ENCODE measurements at places on chromosomes 16 and 17. TPM values are rescaled to one million over a fixed set of nuclear protein-coding genes. Genes with fewer than 3 reads are reported as not detected.

- DNase-seq, result no peak
Observed at GRCh38 chr17:45688820-45689219, 95.3 kb upstream of the CRHR1 start.

The NPIPB4 gene
- 109 TPM for total RNA-seq

DNA sequence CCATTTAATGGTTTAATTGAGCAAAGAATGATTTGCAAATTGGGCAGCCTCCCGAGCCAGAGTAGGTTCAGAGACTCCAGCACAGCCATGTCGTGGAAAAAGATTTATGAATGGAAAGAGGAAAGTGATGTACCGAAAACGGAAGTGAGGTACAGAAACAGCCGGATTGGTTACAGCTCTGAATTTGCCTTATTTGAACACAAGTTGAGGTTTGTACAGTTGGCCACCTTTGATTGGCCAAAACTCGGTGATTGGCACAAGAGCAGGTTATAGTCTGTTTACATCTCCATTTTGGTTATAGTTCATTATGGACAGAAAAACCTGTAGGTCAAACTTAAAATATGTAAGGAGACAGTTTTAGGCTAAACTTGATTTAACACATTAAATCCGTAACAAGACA is 44.5 kb downstream of the TENT4B start:
- DNase-seq, result no peak

GRCh38 chr17:34387566-34387965 is 24.5 kb upstream of the CCL1 start:
- DNase-seq, result no peak

DNA sequence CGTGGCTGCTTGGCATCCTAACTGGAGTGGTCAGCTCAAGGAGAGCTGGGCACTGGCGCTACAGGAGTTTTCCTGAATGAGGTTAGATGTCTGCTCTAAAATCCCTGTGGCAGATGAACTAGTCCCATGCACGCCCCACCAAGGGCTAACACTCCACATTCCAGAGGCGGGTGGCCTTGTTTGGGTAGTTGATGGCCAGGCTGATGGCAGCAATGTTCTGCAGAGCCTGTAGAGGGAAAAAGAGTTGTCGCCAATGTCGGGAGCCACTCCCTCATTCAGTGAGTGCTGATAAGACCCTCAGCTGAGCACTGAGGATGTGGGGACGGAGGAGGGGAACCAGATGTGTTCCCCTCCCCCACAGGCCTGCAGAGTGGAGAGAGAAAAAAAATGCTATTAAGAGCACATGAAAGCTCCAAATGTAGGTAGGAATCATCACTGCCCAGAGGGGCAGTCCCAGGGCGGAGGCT is 42.5 kb upstream of the ATP2A3 start:
- DNase-seq, result no peak

DNA sequence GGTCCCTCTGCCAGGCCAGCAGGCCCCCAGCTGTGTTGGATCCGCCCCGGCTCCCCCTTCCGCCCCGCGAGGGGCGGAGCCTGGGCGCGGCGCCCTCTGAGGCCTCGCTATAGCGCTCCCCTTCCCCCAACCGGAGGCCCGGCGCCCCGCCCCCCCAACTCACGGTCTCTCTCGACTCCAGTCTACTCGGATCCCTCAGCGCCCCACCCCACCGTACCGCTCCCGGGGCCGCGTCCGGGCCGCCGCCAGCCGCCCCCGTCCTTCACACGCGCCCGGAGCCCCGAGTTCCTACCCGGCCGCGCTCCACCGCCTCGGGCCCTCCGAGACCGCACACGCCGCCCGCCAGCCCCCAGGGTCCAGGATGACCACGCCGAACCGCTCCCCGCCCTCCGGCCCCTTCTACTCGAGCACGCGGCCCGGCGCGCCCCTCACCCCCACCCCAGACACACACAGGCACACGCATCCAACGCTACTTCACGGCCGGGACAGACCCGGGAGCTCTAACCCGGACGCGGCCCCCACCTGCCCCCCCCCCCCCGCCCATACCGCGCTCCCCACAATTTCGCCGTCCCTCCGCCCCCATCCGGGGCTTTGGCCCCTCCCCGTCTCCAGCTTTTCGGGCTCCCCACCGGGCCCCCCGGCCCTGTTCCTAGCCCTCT is 1.4 kb downstream of the PHF23 start:
- DNase-seq, result peak; percentile 93

- DNase-seq, result no peak
Observed at GRCh38 chr16:4544473-4544872, 5.9 kb upstream of the CDIP1 start.

DNA sequence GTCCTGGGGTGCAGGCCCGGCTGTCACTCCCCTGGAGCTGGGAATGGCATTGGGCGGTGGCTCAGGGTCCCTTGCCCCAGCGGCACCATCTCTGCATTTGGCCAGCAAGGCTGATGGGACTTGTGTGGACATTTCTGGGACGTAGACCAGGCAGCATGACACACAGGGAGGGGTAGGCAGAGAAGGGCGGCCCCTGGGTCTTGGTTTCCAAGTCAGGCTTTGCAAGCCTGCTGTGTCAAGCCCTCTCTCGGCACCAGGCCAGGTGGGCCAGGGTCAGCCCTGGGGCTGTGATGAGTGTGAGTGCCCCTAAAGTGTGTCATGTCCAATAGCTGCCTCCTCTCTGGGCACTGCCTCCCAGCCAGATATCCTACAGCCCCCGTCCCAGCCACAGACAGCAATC is 335.2 kb downstream of the SEC14L1 start:
- DNase-seq, result no peak

DNA sequence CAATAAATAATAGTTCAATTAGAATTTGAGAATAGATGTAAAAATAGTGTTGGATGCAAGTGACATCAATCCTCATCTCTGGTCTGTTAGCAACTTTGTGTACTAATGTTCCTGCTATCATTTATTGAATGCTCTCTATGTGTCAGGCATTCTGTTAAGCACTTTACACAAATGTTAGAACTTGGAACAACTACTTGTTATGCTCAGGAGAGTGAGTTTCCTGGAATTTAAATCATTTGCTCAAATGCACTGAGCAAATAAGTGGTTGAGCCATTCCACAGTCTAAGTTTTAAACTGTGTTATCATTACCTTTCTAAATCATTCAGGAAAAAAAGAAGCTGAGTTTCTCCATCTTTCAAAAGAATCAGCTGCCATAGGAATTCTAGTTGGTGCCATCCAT is 1327.3 kb upstream of the GOT2 start:
- DNase-seq, result no peak

DNA sequence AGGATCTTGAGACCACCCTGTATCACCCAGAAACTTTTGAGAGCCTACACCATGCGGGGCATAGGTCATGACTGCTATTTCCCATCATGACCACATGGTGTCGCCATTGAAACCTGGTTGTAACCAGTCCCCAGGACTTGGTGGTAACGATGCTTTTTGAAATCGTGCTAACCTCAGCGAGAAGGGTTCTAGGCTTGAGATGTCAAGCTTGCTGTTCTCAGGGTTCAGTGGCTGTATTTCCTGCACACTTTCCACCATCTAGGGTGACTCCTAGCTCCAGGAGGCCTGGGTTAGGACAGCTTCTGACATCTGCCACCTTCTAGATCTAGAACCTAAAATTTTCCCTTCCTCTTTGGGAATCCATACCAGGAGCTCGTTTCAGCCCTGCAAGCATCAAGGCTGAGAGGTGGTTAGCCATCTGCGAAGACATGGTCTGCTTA is 13.0 kb upstream of the SPNS3 start:
- peak; percentile 74 for DNase-seq

- no peak for DNase-seq
Observed at GRCh38 chr16:27611340-27611739, 61.4 kb downstream of the KATNIP start.

DNA sequence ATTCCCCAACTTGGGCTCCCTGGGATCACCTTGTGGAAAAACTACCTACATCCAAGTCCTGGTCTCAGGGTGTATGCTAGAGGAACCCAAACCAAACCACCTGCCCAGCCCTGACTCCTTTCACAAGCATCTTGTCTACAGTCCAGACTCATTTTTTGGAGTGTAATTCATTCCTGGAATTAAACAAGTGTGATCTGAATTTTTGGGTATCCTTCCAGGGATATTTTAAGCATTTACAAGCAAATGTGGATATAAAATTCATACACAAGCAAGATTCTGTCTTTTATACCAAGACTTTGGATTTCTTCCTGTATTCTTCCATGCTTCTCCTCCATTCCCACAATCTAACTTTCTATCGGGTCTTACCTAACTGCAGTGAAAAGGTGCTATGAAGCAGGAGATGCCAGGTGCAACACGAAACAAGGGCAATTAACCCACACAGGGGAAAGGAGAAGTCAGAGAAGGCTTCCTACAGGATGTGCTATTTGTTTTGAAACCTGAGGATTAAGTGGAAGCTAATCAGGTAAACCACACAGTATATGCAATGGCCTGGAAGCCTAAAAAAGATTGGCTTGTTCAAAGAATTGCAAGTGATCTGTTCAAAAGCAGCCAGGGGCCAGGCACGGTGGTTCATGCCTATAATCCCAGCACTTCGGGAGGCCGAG is 417.2 kb upstream of the C16orf82 start:
- DNase-seq, result no peak

The DNAH3 gene
- not detected for total RNA-seq

The PSMD7 gene
- total RNA-seq, result 122 TPM

DNA sequence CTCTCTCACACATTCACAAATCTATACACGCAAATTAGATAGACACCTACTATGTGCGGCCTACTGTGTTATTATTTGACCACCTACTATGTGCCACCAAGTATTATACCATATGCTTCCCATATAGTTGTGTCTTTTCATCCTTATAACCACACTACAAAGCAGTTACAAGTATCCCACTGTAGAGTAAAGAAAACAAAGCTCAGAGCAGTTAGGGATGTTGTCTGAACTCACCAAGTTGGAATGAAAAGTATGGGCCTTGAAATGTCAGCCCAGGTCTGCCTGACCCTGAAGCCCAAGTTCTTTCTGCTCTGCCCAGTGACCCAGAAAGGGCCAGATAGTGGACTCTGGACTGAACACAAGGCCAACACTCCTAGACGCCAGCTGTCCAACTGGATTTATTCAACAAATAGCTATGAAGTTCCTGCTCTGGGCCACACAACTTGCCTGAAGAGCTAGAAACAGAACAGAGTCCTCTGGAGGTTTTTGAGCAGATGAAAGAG is 8.5 kb downstream of the KRT37 start:
- no peak for DNase-seq

- peak; percentile 16 for DNase-seq
Observed at GRCh38 chr16:85172455-85173145, 60.3 kb upstream of the CIBAR2 start.

The UBN1 gene
- total RNA-seq, result 23.0 TPM

The OTOA gene
- total RNA-seq, result 0.07 TPM

The ALOX15B gene
- total RNA-seq, result 0.09 TPM

The CDRT15L2 gene
- not detected for total RNA-seq

DNA sequence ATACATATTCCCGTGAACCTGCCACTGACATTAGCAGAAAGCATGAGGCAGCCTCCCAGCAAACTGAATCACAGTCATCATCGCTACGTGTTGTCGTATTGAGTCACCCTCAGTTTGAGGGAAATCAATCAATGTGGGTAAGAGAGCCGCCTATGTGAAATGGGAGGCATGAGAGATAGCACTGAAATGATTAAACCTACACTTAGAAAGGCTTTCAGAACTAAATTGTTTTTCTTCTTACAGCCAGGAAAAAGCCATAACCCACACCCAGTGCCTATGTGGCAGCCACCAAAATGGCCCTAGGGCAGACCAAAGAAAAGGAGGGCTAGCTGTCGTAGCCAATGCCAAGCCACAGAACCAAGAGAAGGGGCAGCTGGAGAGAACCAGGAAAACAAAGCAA is 90.5 kb downstream of the ADAMTS18 start:
- peak; percentile 14 for DNase-seq

- DNase-seq, result no peak
Observed at GRCh38 chr16:56747486-56748045, 17.6 kb downstream of the NUP93 start.

The CCDC102A gene
- total RNA-seq, result 8.8 TPM

The NHLRC4 gene
- 0.87 TPM for total RNA-seq

The ZMYND15 gene
- 0.09 TPM for total RNA-seq

GRCh38 chr17:82983510-82984248 is 95.7 kb upstream of the METRNL start:
- no peak for DNase-seq

The MAP2K6 gene
- total RNA-seq, result 2.7 TPM

DNA sequence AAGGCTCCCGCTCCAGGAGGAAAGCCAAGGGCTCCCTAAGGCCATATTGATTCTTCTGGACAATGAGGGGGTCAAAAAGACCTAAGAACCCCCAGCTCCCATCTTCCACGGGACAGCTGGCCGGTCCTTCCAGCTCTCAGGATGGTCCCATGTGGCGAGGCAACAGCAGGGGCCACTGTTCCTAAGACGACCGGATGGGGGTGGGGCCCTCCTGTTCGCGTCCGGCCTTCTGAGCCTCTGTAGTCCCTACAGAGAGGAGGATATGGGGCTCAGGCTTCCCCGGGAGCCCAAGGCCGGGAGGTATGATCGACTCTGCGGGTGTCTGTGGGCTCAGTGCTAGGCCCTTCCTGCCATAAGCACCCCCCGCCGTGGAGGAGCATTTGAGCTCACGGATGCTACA is 6.0 kb upstream of the DCXR start:
- no peak for DNase-seq

- DNase-seq, result no peak
Observed at GRCh38 chr17:72422204-72422504, 301.3 kb downstream of the SOX9 start.

The ATP1B2 gene
- 0.33 TPM for total RNA-seq

GRCh38 chr17:18004884-18005305 is 32.2 kb downstream of the DRC3 start:
- no peak for DNase-seq

GRCh38 chr17:20096430-20096829 is 87.3 kb downstream of the SPECC1 start:
- no peak for DNase-seq

GRCh38 chr17:61809816-61810392 is 53.4 kb downstream of the BRIP1 start:
- no peak for DNase-seq

- no peak for DNase-seq
Observed at GRCh38 chr17:41599680-41600079, 12.9 kb downstream of the KRT16 start.

GRCh38 chr16:79801646-79802045 is 201.1 kb upstream of the MAF start:
- no peak for DNase-seq

GRCh38 chr17:21294321-21295035 is 10.0 kb downstream of the MAP2K3 start:
- DNase-seq, result no peak

The SLC52A1 gene
- 0.16 TPM for total RNA-seq

GRCh38 chr16:3576211-3576610 is 992 bp downstream of the NLRC3 start:
- DNase-seq, result peak; percentile 43

DNA sequence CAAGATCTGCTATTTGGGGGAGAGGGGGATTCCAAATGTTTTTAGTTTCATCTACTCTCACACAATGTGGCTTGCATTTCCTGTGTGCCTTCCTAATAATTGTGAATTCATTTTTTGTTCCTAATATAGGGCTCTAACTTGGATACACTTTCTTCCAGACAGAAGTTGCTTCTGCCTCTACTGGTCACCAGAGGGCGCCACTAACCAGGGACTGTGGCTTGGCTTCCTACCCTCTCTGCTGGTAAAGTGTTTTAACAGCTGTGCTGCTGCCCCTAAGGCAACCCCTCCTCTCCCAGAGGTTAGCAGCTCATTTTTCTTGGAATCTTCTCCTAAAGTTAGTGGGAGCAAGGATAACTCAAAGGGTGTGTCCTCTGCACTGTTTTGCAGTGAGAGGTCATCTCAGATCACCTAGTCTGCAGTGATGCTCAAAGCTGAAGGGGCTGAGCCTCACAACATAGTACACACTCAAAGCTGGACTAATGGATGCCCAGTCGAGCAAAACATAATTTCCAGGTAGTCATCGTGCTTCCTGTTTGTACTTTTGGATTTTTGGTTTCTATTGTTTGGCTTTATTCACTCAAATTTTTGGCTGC is 5.0 kb upstream of the PRSS54 start:
- DNase-seq, result peak; percentile 57

The DNAH17 gene
- 0.12 TPM for total RNA-seq

All from activated CD4-positive, alpha-beta T cell treated with anti-CD3 and anti-CD28 coated beads for 36 hours (primary cell).